ENCODE measurements at places on chromosomes 2 and 18.

DNA sequence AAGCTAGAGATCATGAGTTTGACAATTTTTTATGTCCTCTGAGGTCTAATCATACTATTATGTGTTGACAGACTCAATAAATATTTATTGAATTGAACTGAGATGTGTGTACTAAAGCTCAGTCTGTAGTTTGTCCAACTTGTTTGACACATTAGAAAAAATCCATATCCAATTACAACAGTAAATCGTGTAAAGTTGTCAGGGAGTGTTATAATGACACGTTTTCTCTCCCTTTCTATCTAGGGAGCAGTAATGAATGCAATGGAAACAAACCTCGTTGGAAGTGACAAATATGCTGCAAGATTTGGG lies 28.4 kb downstream of the ITGA4 start:
- no peak for DNase-seq

DNA sequence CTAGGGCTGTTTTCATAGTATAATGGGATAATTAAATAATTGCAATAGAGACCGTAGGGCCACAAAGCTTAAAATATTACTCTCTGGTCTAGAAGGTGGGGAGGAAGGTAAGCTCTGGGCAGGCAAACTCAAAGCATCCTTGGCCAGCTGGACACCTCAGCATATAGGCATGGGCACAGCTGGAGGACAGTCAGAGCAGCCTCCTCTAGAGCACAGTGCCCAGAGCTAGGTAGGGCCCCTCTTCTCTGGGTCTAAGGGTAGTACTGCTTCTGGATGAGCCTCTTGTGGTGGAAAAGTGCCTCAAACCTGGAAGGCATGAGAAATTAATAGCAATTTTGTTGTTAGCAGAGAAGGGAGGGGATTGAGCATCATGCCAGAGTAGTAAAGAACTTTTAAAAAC lies 291.3 kb upstream of the FBXO11 start:
- no peak for DNase-seq

DNA sequence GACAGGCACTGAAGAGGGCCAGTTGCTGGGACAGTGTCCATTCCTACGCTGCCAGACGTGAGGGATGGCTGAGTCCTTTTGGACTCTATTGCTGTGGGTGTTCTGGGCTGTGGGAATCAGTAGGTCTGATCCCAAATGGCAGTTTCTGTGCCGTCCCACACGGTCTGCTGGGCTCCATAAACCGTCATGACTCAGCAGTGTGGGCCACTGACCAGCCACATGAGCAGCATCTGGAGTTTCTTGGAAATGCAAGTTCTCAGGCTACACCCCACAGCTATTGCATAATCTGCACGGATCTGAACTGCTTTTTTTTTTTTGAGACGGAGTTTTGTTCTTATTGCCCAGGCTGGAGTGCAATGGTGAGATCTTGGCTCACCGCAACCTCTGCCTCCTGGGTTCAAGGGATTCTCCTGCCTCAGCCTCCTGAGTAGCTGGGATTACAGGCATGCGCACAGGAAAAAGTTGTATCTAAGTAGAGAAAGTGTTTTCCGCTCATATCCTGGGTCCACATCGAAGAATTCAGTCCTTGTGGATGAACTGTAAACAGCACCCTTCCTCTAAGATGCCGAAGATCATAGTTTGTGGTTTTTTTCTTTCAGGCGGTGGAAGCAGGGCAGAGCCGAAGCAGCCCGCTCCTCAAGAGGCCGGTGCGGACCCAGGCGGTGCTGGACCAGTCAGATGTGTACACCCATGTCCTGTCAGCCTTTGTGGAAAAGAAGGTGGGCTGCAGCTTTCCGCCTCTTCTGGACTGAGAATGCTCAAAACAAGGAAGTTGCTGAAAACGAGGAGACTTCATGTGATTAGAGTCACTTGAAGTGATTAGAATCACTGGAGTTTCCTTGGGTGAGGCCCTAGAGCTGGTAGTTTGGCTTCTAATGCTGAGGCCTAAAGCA lies 25.5 kb downstream of the RMC1 start:
- no peak for DNase-seq

DNA sequence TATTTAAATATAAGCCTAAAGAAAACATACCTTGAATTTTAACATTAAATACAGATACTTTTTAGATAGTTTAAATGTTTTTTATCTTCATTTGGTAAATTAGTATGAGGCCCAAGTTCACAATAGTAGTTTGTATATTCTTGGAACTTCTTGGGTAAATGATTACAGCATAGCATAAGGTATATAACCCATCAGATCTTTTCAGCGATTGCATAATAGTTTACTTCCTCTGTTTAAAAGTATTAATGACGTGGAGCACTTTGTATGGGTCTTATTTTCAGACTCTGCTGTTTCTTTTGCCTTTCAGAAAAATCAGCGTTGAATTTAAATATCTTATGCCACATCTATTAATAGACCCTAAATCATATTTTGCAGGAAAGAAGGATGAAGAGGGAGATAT lies 60.2 kb downstream of the CHRNA1 start:
- no peak for DNase-seq

GRCh38 chr2:197236159-197236558 lies 74.4 kb downstream of the ANKRD44 start:
- no peak for DNase-seq

DNA sequence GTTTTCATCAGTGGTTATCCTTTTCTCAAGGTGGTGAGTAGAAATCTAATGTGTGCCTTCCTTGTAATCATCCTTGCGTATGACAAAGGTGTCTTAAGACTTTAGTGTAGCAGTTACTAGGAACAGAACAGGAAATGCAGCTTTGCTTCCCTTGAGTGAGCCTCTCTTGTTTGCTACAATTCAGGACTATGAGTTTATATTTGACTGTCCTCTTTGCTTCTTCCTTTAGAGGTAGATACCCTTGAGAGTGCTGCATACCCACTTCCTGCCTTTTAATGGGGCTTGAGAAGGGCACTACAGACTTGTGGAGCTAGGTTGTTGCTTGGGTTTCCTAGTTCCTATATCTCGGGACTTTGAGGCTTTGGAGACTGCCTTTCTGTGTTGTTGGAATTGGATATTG lies 3.8 kb downstream of the KCNJ13 start:
- DNase-seq: no peak

- DNase-seq: peak; percentile 59
Observed at GRCh38 chr2:3959372-3959771, 256.0 kb downstream of the DCDC2C start.

DNA sequence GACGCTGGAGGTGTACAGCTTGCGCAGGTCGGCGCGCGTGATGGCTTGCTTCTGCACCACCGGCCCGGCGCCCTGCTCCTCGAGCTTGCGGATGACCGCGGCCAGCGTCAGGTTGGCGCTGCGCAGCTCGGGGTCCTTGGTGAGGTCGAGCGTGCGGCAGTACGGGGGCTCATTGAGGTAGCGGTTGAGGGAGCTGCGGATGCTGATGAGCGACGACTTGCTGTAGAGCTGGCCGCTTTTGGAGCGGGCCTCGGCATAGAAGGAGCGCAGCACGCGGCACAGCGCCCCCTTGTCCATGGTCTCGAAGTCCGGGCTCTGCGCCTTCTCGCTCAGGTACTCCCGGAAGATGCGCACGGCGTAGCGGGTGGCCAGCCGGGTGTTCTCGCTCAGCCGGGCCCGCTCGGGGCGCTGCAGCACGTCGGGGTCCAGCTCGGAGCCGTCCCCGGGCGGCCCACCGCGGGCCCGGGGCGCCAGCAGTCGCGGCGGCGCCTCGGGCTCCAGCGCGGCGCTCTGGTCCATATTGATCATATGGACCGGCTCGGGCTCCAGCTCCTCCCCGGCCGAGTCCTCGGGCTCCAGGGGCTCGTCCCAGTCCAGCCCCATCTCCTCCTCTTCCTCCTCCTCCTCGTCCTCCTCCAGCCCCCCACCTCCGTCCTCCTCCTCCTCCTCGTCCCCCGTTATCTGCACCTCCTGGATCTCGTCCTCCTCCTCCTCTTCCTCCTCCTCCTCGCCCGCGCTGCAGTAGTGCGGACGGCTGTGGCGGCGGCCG lies 523 bp downstream of the KCTD1 start:
- DNase-seq: peak; percentile 77

DNA sequence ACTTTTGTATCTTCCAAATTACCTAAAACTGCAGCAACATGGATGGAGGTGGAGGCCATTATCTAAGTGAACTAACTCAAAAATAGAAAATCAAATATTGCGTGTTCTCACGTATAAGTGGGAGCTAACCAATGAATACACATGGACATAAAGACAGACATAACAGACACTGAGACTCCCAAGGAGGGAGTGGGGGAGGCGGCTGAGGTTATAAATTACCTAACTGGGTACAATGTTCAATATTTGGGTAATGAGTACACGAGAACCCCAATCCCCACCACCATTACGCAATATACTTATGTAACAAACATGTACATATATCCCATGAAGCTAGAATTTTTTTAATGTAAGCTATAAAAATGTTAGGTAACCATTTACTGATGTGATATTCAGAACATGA lies 119.8 kb downstream of the RTTN start:
- no peak for DNase-seq

DNA sequence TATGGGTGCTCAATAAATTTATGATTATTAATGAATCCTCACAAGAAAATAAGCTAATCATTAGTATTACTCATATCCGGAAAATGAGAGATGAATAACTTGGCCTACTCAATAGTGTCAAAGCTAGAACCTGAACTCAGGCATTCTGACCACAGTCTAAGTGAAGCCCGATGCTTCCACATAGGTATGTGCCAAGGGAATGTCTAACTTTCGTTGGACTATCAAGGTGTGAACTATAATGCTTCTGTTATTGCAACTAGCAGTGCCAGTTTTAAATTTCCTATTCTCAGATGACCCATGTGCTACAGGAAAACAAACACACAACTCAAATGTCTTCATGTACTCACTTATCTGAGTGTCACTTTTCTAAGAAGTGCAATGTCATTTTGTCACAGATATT lies 1.8 kb downstream of the BARD1 start:
- no peak for DNase-seq

DNA sequence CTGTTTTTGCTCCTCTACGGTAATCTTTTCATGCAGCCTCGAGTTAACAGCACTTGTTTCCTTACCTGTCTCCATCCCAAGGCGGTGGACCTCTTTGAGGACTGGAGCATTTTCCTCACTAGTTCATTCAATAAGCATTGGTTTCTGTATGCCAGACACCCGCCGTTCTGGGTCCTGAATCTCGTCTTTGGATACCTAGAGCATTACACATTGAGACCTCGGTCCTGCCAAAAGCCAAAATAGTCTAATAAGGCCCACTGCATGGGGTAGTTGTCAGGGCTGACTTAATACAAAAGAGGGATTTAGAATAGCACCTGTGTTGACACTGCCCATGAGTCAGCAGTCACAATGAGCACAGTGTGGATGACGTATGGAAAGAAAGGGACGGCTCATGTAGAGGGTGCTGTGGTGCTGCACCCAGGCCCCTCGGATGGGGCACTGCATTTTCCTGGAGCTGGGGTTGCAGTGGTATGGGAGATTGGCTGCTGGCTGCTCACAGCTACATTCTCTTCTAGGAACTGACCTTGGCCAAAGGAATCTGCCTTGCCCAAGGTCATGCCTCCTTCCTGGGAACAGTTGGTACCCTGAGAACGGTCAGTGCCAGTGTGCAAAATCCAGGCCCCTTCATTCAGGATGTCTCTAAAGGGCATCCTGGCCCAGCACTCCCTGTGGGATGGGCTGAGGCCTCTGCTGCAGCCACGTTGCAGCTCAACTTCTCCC lies 126.9 kb upstream of the NCK2 start:
- DNase-seq: no peak

GRCh38 chr2:20632446-20632990 lies 18.4 kb downstream of the HS1BP3 start:
- DNase-seq: no peak

- DNase-seq: no peak
Observed at GRCh38 chr2:41167014-41167413, 715.1 kb upstream of the SLC8A1 start.

DNA sequence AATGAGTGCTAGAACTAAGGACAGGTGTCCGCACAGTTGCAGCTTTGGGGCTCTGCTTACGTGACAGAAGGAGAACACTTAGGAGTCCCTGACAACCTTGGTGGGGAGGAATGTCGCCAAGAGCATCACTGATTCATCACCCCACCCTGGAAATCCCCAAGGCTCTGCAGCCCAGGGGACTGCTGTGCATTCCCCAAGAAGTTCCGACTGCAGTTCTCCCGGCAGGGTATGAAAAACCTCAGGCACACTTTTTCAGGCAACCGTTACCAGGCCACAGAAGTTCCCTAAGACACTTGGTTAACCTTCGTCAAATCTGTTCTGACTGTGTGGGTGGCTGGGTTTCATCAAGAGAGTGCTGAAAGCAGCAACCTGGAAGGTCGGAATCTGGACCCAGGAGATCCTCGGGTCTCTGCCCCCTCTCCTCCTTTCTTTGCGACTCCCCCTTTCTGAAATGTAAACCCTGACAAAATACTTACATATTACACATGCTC lies 192.1 kb upstream of the CXCR4 start:
- no peak for DNase-seq

DNA sequence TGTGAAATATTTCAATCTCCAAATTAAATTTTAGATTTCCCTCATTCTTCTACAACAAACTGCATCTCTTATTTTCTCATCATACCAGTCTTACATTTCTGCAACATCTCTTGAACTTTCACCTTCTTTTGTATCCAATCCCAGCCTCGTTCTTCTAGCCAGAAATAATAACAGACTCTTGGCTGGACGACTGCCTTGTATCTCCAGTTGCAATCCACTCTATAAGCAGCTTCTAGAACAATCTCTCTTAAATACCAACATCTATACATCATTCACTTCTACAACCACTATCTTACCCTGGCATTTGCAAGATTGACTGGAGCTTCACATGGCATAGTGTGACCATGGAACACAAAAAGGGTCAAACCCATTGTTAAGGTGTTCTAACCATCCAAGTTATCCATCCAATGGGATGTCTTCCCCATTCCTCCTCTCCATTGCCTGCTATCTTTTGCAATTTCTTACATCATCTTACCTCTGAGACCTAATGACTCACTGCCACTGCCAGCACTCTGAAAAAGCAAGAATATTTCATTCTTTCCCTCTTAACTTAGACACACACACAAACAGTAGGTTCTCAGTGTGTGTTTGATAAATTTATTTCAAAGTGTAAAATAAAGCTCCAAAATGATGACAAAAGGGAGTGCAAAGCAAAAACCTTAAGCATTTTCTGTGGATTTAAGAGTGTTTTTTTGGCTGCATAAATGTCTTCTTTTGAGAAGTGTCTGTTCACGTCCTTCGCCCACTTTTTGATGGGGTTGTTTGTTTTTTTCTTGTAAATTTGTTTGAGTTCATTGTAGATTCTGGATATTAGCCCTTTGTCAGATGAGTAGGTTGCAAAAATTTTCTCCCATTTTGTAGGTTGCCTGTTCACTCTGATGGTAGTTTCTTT lies 145.6 kb downstream of the METTL4 start:
- DNase-seq: no peak

GRCh38 chr2:222399038-222399783 lies 25.1 kb upstream of the SGPP2 start:
- no peak for DNase-seq

GRCh38 chr18:45171679-45172191 lies 443.5 kb upstream of the SLC14A2 start:
- no peak for DNase-seq

- DNase-seq: no peak
Observed at GRCh38 chr2:240954436-240955305, 43.7 kb upstream of the SNED1 start.

DNA sequence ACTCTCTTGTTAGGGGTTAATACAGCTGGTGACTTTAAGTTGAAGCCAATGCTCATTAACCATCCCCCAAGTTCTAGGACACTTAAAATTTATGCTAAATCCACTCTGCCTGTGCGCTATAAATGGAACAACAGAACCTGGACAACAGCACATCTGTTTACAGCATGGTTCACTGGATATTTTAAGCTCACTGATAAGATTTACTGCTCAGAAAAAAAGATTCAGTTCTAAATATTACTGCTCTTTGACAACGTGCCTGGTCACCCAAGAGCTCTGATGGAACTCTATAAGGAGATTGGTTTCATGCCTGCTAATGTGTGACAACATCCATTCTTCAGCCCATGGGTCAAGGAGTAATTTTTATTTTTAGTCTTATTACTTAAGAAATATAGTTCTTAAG lies 27.5 kb downstream of the RNF103 start:
- DNase-seq: no peak

Data from neuronal stem cell (in vitro differentiated cells).